Immature natural killer cell (primary cell): ENCODE measurements at places on chromosomes 6 and 20.

- DNase-seq: no peak
Measured at GRCh38 chr20:57879437-57879778, 169.6 kb upstream of the PMEPA1 start.

- DNase-seq: no peak
Measured at GRCh38 chr6:108105571-108105970, 31.0 kb upstream of the OSTM1 start.

- no peak for DNase-seq
Measured at GRCh38 chr20:49268600-49269365, 9.1 kb downstream of the ZNFX1 start.

GRCh38 chr6:56235245-56235644 is 12.1 kb downstream of the COL21A1 start:
- DNase-seq: no peak

GRCh38 chr6:156841508-156841907 is 64.3 kb downstream of the ARID1B start:
- no peak for DNase-seq

GRCh38 chr20:13312300-13312699 is 91.2 kb downstream of the ISM1 start:
- no peak for DNase-seq

DNA sequence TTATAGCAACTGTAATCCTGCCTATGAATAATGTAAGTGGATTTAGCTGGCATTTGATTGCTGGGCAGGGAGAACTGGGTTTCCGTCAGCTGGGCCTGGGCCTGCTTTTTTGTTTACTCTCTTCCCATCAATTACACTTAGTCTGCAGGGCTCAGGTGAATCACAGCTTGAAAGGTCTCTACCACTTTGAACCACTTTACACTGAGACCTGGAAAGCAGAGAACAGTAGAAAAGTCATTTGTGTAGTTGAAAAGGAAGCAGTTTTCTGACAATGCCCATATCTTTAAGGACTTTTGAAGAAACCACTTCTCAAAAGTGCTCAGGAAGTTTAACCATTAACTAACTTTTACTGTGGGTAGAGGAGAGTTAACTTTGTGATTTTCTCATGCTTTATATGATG is 315.4 kb upstream of the SASH1 start:
- no peak for DNase-seq

DNA sequence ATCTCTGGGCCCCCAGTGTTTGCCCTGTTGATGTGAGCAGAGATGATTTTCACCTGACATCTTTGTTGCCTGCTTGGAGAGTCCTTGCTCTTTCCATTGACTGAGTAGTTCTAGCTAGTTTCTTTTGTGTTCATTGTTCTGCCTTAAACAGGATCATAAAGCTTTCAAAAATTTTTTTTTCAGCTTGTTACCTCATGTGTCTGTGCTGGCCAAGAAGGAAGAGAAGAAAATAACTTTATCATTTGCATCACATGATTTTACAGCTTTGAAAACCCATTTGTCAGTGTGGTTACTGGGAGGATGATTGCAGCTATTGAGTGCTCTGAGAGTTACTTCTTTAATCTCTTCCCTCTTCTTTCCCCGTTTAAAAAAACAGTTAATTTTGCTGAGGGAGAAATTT is 16.0 kb downstream of the FOXO3 start:
- DNase-seq: no peak

GRCh38 chr6:63537201-63537958 is 34.9 kb upstream of the LOC128125822 start:
- DNase-seq: no peak

DNA sequence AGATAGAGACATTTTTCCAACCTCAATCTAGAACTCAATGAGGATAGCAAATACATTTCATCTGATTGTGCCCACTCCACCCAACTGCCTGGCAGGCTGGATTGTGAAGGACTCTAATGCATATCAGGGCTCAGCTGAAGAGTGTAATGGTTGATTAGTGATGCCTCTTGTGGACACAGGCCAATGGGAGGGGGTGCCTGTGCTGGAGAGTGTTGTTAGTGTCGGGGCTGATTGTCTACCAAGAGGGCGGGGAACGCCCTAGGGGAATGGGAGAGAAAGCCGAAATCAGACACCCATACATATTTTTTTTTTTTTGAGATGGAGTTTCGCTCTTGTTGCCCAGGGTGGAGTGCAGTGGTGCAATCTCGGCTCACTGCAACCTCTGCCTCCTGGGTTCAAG is 103.7 kb upstream of the SALL4 start:
- DNase-seq: no peak

DNA sequence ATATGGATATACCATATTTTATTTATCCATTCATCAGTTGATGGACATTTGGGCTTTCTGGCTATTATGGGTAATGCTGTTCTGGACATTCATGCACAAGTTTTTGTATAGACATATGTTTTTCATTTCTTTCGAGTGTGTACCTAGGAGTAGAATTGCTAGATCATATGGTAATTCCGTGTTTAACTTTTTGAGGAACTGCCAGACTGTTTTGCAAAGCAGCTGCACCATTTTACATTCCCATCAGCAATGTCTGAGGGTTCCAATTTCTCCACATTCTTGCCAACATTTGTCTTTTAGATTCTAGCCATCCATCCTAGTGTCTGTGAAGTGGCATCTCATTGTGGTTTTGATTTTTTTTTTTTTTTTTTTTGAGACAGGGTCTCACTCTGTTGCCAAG is 20.8 kb downstream of the SRC start:
- no peak for DNase-seq

DNA sequence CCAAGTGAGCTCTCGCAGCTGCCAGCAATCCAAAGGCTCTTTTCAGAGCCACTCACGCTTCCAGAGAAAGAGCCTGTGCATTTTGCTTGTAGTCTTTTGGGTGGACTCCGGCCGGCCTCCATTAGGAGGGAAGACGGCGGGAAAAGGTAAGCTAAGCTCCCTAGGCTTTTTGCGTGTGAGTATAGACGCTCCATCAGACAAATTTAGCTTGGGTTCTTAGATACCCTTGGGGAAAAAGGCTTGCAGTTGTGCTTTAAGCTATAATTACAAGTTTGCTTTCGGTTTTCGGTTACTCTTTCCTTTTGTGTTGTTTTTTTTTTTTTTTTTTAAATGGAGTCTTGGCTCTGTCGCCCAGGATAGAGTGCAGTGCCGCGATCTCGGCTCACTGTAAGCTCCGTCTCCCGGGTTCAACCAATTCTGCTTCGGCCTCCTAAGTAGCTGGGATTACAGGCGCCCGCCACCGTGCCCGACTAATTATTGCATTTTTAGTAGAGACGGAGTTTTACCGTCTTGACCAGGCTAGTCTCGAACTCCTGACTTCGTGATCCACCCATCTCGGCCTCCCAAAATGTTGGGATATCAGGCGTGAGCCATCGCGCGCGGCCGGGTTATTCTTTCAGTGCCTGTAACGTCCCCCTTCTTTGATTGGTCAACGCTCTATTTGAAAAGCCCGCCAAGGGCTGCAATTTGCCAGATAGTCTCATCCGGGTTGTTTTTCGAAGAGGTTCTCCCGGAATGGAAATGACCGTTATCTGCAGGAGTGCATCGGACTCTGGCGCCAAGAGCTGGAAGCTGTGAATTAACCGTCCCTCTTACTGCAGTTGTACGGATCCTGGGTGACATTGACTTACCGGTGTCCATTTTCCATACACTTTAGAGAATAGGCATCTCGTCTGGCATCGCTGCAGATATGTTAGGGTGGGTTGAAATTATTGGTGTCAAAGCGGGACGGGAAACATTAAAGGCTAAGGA is 18.1 kb downstream of the OR2B2 start:
- DNase-seq: peak; percentile 84

DNA sequence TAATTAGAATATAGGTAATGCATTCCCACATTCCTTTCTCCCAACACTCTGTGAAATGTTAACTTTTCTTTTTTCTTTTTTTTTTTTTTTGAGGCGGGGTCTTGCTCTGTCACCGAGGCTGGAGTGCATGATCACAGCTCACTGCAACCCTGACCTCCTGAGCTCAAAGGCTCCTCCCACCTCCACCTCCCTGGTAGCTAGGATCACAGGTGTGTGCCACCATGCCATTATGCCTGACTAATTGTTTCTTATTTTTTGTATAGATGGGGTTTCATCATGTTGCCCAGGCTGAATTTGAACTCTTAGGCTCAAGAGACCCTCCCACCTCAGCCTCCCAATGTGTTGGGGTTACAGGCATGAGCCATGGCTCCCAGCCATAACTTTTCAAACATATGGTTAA is 135.7 kb upstream of the SHLD1 start:
- no peak for DNase-seq

- no peak for DNase-seq
Measured at GRCh38 chr6:65531533-65531932, 175.5 kb downstream of the EYS start.

DNA sequence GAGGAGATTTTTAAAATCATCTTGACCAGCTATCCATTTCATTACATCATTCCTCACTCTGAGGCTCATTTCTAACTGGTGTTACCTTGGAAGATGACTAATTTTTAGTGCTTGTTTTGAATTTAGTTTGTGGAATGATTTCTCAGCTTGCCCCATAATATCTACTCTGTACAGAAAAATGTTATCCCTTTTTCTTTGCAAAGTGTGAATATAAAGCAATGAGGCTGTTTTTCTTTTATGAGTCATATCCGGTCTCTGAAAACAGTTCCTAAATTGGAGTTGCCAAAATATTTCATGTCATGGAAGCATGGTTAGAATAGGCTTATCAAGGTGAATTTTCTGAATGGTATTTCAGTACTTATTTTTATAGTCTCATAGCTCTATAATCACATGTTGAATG is 43.8 kb downstream of the FUT9 start:
- DNase-seq: no peak

DNA sequence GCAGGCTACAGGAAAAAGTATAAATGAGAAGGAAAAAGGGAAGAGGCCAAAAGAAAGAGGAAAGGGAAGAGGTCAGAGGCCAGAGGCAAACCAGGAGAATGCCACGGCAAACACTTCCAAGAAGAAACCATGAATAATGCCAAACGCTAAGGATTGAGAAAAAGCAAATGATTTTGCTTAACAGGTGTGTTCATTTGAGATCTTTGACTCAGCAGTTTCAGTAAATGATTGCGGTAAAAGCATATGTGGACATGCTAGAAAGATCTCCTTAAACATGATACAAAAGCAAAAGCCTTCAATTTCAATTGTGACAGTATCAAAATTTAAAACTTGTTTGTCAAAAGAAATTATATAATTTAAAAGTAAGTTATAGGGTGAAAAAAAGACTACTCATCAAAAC is 70.6 kb downstream of the UBE3D start:
- DNase-seq: no peak

DNA sequence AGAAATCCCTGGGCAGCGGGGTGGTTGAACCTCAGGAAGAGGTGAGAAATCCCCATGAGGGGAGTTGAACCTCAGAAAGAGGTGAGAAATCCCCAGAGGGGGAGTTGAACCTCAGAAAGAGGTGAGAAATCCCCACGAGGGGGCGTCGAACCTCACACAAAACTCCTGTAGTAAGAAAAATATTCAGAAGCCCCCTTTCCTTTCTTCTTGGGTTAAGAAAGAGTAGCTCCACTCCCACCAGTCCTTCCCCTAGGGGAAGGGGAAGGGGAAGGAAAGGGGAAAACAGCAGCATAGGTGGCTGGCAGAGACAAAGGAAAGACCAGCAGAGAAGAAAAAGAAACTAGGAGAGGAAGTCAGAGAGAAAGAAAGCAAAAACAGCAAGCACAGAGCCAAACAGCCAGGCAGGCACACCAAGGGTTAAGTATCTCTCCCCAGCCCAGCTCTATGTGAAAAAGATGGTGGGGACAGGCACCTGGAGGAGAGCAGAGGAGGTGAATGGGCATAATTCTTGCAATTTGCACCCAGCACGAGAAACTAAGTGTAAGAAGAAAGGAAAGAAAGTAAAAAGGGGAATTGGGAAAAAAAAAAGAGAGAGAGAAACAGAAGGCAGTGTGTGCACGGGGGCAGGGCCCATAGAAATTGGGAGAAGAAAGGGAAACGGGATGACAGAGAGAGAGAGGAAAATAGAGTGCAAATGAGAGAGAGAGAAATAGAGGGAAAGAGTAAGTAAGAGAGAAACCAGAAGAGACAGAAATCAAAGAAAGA is 88.2 kb downstream of the PLG start:
- DNase-seq: no peak

GRCh38 chr6:27766405-27766804 is 145.8 kb downstream of the OR2B2 start:
- DNase-seq: no peak

DNA sequence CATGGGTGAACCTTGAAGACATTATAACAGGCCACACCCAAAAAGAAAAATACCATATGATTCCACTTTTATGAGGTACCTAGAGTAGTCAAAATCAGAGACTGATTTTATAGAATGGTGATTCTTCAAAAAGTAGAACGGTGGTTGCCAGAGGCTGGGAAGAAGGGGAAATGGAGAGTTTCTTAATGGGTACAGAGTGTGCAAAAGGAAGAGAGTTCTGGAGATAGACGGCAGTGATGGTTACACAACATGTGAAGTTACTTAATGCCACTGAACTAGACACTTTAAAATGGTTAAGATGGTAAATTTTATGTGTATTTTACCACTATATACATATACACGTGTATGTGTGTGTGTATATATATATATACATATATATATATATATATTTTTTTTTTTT is 80.8 kb downstream of the PRND start:
- no peak for DNase-seq

DNA sequence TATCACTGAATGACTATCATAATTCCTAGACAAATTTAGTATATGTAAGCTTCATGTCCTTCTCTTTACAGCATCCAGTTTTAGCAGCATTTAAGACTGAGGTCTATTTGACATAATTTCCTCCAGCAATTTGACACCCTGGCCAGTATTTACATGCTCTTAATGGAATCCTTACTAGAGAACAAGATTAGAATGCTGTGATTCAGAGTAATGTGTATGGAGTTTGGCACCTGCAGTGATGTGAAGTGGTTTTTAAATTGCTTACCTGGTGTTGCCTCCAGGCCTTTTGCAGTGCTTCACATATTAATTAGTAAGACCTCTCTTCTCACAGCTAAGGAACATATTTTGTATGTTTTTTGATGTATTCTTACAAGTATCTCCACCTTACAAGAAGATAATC is 9.8 kb downstream of the NKX2-4 start:
- no peak for DNase-seq

GRCh38 chr6:140370976-140371870 is 996.8 kb upstream of the CITED2 start:
- no peak for DNase-seq

DNA sequence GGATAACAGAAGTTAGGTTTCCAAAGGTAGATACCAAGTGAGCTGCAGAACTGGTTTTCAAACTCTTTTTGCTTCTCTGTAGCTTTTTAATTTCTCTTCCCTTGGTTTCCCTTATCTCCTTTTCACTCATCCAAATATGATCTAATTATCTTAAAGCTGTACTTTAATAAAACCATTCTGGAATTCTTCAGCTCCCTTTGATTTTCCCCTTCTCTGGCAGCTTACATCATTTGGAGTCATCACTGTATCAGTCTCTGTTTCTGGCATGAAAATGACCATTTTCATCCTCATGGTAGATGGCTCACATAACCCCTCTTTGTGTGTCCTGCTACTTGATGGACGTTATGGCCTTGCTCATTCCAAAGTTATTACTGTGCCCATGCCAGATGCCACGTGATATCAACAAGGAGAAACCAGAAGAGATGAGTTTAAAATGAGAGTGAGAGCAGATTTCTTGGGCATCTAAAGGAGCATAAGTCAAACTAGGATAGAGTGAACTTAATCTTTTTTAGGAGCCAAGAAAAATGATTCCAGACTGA is 620.2 kb downstream of the QKI start:
- no peak for DNase-seq
